Renal cortex interstitium (tissue), 15 donors: ENCODE measurements at places on chromosomes 11 and 22. TPM values are rescaled to one million over a fixed set of nuclear protein-coding genes. Genes with fewer than 3 reads are reported as not detected.

Gene TNNT3
- polyA plus RNA-seq = 9.7 TPM

Gene NRGN
- 18.8 TPM for polyA plus RNA-seq

Gene LRP4
- 28.3 TPM for polyA plus RNA-seq

Gene ARHGAP20
- 4.0 TPM for polyA plus RNA-seq

Gene IGF2
- polyA plus RNA-seq = 1,039 TPM

Gene OR51I1
- polyA plus RNA-seq = not detected

Gene TBC1D22A
- polyA plus RNA-seq = 19.0 TPM

Gene E2F8
- polyA plus RNA-seq = 9.3 TPM

Gene INPPL1
- polyA plus RNA-seq = 157 TPM

Gene C11orf86
- polyA plus RNA-seq = not detected

Gene SLC35E4
- 2.0 TPM for polyA plus RNA-seq

Gene ALG9
- 42.2 TPM for polyA plus RNA-seq

Gene APOBEC3A
- 0.22 TPM for polyA plus RNA-seq

Gene TAGLN
- 115 TPM for polyA plus RNA-seq

Gene LDLRAD3
- 24.8 TPM for polyA plus RNA-seq

Gene KIF18A
- polyA plus RNA-seq = 9.5 TPM

Gene FOLH1
- 11.9 TPM for polyA plus RNA-seq

Gene TREH
- polyA plus RNA-seq = 0.43 TPM

Gene ARHGAP32
- polyA plus RNA-seq = 18.0 TPM

Gene IGSF9B
- 8.2 TPM for polyA plus RNA-seq

Gene CTTN
- polyA plus RNA-seq = 174 TPM

Gene INPP5J
- 3.6 TPM for polyA plus RNA-seq

Gene GAL
- polyA plus RNA-seq = 0.33 TPM

Gene ZP1
- polyA plus RNA-seq = not detected

Gene PRAME
- 0.90 TPM for polyA plus RNA-seq

Gene JHY
- polyA plus RNA-seq = 12.9 TPM

Gene UCP3
- polyA plus RNA-seq = 3.1 TPM

Gene ZNF280A
- not detected for polyA plus RNA-seq

Gene SLC25A22
- polyA plus RNA-seq = 18.9 TPM

Gene FXYD2
- polyA plus RNA-seq = 550 TPM
